ENCODE measurements at places on chromosomes 7 and 10.

GRCh38 chr10:106167946-106168345, 996.6 kb downstream of the SORCS1 start:
- DNase-seq = no peak

DNA sequence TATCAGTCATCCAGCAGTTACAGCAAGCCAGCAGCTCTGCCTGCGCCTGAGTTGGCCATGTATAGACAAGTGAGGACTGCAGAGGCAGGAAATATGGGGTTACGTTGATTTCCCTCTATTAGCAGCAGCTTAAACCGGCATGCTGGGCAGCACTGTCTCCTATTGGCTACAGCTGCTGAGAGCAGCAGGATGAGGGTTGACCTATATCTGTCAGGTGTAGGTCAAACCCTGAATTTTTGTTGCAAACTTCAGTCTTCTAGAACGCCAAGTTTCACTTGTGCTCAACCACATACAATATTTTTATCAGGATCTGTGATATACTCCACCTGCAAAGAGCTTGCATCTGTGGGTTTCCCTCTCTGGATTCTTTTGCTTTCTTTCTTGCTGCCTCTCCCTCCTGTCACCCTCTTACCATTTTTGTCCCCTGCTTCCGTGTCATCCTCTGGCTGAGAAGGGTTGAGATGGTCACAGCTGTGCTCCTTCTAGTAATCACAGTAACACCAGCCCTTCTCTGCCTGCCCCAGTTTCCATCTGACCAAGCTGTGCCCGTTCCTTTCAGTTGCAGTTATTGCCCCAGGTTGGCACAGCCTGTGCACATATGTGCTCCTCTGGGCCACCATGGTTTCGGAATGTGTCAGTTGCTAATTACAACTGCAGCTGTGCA, 23.8 kb upstream of the GLCCI1 start:
- no peak for DNase-seq

DNA sequence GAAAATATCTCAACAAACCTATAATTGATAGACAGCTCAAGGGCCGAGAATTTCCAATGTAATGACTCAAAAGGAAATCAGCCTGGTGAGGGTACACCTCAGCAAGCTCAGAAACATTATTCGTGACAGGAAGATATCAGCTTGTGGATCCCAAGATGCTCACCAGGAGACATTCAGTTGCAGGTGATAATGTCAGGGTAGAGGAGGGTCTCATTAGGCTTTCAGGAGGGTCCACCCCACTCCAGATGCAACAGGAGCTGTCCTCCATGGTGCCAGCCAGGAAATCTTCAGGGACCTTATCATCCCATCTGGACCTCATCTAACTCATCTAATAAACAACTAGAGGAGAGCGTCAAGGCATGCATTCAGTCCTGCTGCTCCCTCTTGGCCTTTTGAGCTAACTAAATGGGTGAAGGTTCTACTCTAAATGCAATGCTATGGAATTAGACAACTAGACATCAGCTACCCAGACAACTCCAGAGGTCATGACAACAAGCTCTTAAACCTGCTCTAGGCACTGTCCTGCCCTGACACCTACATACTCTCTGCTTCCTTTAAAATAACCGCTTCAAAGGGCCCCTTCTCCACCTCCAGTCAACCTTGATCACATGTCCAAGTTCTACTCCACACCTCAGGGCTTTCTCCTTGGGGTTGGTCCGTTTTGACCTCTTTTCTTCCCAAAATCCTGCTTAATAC, 4.3 kb upstream of the GIMAP5 start:
- DNase-seq = no peak

GRCh38 chr7:42278344-42278743, 41.3 kb upstream of the GLI3 start:
- no peak for DNase-seq

DNA sequence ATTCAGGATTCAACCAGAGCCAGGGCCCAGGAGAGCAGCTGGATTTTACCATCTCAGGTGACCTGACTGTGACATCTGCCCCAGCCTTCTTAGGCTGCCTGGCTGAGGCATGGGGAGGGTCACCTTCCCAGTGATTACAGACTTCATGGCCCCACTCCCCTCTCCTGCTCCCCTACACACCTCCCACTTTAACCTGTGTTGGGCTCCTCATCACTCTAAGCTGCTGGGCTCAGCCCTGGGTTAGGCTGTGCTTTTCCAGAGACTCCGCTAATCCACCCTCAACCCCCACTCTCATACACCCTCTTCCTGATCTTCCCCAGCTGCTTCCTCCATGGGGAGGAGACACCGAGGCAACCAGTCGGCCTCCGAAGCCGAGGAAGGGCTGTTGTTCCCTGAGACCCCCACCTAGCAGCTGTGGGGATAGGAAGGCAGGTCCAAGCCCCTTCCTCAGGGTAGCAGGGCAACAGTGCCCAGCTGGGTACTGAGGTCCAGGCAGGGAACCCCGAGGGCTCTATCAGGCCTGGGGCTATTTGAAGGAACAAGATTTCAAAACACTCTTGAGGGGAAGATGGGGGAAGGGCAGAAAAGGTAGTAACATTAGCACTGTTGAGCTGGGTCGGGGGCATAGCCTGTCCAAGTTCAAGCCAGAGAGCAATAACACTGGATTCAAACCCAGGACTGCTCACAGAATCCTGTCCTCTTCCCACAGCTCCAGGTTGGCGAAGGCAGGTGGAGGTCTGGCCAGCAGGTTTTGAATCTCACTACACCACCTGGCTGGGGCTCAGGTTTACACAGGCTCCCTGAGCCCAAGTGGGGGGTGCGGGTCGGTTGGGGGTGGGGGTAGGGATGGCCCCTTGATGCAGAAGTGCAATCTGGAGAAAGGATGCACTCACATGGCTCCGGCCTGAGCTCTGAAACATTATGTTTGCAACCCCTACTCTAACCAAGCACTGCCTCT, 1.8 kb downstream of the IMPDH1 start:
- no peak for DNase-seq

DNA sequence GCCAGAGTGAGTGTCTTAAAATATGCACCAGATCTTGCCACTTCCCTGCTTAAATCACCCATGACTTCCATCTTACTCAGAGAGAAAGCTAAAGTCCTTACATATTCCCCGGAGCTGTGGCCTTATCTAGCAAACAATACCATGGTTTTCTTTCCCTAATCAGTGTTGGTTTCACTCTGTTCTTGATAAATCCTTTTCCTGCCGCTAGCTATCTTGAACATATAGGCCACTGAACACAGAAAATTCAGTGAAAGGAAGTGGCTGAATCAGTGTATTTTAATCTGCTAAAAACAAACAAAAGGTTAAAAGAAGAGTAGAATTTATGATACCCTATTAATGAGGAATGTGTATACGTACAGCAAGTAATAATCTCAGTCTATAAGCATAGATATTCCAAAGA, 42.0 kb upstream of the JAZF1 start:
- no peak for DNase-seq

DNA sequence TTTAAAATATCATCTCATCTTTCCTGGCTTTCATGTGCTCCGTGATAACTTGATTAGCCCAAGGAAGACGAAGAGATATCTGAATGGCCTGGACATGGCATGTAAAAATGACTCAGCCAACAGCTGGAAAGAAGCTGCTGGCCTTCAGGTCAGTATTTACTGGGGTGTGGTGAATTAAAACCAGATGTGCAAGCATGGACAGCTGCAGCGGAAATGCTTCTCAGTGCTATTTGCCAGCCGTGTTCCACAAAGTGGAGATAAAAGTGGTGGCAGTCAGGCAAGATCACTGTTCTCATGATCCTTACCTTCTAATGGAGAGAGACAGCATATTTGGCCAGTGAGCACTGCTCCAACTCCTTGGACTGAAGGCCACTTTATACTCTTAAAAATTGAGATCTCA, 203.1 kb upstream of the VSTM2A start:
- DNase-seq = no peak

GRCh38 chr10:3805791-3806461, 20.9 kb upstream of the KLF6 start:
- peak; percentile 87 for DNase-seq

GRCh38 chr7:102119213-102119651, 167.4 kb upstream of the SH2B2 start:
- DNase-seq = no peak

DNA sequence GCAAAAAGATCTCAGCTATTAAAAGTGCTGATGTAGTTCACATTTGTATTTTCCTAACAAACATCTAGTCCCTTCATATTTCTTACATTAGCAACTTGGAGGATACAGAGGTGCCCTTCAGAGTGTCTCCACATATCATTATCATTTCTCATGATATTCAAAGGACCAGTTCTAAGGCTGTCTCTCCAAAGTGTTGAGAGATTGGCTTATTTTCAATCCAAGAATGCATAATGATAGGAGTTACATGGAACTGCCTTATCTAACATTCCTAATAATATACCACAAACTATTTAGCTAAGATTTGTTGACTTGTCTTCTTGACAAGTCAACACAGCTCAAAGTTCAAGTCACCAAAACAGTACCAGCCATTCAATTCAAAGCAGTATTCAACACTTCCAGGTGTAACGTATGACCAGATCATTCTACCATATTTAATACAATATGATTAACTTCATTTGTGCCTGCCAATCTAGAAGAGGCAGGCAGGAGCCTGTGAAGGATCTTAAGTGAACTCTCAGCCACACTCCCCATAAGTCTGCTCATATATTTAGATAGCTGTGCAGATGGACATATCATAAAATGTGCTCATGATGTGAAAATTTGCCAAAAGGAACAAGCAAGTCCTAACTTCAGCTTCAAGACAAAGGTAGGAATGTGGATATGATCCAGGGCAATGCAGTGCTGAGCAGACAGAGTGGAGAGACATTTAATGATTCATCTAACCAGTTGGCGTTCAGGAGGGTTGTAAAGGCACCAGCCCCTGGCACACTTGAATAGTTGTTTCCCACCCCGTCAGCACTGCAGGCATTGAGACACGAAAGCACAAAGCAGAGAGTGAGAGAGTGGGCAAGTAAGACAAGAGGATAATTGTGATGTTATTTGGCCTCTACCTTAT, 108.3 kb downstream of the MTERF1 start:
- DNase-seq = no peak

- no peak for DNase-seq
Observed at GRCh38 chr10:1412531-1413189, 324.7 kb downstream of the ADARB2 start.

GRCh38 chr7:28330384-28331070, 81.8 kb upstream of the CREB5 start:
- DNase-seq = no peak

- no peak for DNase-seq
Observed at GRCh38 chr10:70761727-70762350, 23.3 kb downstream of the TBATA start.

GRCh38 chr10:121291823-121292222, 306.4 kb downstream of the FGFR2 start:
- no peak for DNase-seq

- no peak for DNase-seq
Observed at GRCh38 chr10:78706726-78707540, 361.8 kb upstream of the ZMIZ1 start.

- no peak for DNase-seq
Observed at GRCh38 chr7:158030566-158030965, 557.1 kb downstream of the PTPRN2 start.

GRCh38 chr7:9100289-9100688, 666.9 kb downstream of the NXPH1 start:
- no peak for DNase-seq

DNA sequence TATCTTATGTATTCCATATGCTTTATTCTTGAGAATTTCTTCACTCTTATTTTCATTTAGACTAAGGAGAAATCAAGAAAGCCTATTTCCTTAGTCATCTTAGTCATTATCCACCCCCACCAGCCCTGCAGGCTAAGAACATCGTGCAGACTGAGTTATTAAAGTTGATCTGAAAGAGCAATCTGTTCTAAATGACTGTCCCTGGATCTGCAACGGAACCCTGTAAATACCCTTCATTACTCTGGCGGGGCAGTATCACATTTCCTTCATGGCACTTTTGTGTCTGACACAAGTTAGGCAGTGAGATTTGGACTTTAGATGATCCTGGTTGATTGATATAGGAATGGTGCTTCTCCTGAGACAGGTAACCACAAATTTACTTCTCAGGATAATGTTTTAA, 3.5 kb upstream of the MYPN start:
- DNase-seq = no peak

- no peak for DNase-seq
Observed at GRCh38 chr7:137694405-137694804, 152.4 kb downstream of the DGKI start.

- DNase-seq = no peak
Observed at GRCh38 chr10:74988054-74988775, 123.2 kb upstream of the SAMD8 start.

DNA sequence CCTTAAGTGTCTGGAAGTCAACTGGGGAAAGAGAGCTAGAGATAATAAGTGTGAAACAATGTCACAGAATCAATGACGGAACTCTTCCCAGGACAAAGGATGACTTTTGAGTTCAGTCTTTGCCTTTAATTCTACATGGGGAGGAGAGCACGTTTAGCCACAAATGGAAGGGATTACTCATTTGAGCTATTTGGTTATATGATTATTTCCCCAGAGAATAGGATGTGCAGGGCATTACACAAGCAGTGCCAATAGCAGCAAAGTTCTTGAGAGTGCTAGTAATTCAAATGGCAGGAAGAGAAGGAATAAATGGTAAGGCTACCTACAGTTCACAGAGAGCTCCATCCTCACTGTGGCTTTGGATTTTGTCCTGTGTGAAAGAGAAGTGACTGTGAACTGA, 6.0 kb downstream of the EGFR start:
- DNase-seq = no peak

- no peak for DNase-seq
Observed at GRCh38 chr10:22651276-22651980, 63.0 kb downstream of the PIP4K2A start.

- no peak for DNase-seq
Observed at GRCh38 chr10:22372917-22373316, 27.6 kb downstream of the SPAG6 start.

- DNase-seq = no peak
Observed at GRCh38 chr7:37508118-37508517, 59.5 kb upstream of the ELMO1 start.

DNA sequence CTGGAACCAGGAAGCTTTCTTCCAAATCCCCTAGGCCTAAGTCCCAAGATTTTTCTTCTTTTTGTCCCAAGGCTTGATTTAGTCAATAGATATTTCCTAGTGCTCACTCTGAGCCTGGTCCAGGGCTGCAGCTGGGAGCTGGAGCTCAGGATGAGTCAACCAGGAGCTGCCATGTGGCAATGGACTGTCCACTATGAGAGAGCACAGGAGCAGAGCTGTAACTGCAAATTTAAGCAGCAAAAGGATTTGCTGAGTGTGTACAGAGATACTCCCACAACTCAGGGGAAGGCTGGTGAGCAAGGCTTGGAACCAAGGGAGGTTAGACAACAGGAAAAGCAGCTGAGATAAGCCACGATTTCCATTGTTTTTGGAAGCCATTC, 92.1 kb upstream of the CXCL12 start:
- DNase-seq = no peak

DNA sequence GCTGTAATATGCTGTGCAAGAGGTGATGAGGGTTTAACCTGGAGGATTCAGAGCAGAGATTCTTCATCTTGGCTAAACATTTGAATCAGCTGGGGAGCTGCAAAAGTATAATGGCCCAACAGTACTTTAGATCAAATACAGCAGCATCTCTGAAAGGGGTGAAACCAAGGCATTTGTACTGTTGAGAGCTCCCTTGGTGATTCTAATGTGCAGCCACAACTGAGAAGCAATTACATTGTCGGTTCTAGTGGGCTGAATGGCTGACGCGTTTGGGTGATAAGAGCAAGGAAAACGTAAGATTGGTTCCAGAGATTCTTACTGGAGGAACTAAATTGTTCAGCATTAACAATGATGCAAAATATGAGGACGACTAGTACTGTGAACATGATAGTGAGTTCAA, 269.7 kb downstream of the AGMO start:
- DNase-seq = no peak

Data from RCC 7860 (cell line).